ENCODE measurements at places on chromosomes 2 and 18. TPM values are rescaled to one million over a fixed set of nuclear protein-coding genes. Genes with fewer than 3 reads are reported as not detected.

DNA sequence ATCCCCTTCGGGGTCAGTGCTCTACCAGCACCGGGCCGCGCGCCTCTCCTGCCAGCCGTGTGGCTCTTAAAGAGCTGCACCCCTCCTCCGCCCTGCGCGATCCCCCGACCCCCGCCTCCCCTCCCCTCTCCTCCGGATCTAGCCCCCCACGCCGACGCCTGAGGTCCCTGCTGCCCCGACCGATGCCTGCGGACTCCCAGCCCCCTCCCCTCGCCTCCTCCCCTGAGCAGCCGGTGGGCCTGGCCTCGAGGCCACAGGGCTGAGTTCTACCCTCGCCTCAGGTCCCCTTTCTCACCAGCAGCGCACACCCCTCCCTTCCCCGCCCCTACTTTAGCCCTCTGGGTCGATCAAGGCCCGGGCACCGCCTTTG, 5.8 kb upstream of the SIX3 start:
- DNase-seq, result no peak

DNA sequence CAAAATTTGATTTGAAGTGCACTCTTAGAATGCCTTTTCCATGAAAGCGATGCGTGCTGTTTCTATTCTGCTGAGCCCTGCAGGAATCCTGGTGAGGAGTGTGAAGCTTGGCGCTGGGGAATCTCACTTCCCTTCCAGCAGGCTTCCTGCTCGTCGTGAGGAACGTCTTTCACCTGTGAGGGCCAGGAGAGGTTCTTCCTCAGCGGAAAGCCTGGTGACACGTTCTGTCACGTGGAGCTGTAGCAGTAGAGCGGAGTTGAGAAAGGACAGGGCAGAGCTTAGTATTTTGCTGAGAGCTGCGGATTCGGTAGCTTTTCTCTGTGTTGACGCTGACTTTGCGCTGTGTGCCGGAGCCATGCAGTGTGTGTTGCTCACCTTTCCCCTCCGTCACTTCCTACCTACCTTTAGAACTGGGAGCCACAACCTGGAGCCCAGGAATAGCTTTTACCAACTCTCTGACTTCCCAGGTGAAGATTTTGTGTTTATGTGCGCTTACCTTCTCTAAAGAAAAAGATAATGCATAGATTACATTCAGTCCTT, 294.8 kb downstream of the PTGR3 start:
- DNase-seq, result no peak

DNA sequence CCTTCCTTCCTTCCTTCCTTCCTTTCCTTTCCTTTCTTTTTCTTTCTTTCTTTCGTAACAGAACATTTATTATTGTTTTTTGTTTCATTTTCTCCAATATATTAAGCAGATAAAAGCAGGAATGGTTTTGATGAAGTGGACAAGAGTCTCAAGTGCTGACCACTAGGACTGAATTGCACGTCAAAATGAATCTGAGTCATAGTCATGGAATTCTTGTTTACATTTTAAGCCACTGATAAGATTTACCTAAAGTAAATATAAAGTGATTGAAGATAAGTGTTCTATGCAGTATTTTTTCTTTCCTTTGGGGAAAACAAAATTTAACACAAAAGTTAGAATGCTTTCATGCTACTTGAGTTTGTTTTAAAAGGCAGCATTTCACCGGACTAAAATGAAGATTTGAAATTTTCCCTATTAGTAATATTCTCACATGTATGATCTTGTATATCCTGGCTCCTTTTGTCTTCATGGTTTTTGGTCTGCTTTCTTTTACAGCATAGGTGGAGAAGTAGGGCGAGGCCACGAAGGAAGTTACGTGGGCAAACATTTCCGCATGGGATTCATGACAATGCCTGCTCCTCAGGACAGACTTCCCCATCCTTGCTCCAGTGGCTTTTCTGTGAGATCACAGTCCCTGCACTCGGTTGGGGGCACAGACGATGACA, 113.5 kb downstream of the NYAP2 start:
- no peak for DNase-seq

GRCh38 chr2:230503798-230504197, 87.8 kb downstream of the SP100 start:
- no peak for DNase-seq

DSC3 gene
- total RNA-seq, result not detected
